ENCODE measurements at places on chromosomes 7 and 10.

GRCh38 chr10:70634011-70634410 lies 31.5 kb upstream of the PRF1 start:
- DNase-seq: no peak

DNA sequence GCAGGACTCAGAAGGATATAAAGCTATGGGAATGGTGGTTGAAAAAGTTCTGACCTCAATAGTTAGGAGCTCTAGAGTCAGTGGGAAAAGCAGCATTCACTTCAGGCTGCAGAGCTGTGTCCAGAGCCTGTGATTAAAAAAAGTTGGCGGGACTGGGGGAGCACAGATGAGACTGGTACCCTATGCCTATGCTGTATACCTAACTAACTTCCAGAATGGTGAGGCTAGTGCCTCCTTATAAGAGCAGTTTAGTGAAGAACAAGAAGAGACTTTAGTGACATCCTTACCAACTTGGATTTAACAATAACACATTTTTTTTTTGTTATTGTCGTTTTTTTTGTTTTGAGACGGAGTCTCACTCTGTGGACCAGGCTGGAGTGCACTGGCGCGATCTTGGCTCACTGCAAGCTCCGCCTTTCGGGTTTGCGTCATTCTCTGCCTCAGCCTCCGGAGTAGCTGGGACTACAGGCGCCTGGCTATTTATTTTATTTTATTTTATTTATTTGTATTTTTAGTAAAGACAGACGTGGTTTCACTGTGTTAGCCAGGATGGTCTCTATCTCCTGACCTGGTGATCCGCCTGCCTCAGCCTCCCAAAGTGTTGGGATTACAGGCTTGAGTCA lies 6.6 kb upstream of the ZNF282 start:
- DNase-seq: no peak

- no peak for DNase-seq
Observed at GRCh38 chr10:86938260-86938659, 19.2 kb downstream of the MMRN2 start.

DNA sequence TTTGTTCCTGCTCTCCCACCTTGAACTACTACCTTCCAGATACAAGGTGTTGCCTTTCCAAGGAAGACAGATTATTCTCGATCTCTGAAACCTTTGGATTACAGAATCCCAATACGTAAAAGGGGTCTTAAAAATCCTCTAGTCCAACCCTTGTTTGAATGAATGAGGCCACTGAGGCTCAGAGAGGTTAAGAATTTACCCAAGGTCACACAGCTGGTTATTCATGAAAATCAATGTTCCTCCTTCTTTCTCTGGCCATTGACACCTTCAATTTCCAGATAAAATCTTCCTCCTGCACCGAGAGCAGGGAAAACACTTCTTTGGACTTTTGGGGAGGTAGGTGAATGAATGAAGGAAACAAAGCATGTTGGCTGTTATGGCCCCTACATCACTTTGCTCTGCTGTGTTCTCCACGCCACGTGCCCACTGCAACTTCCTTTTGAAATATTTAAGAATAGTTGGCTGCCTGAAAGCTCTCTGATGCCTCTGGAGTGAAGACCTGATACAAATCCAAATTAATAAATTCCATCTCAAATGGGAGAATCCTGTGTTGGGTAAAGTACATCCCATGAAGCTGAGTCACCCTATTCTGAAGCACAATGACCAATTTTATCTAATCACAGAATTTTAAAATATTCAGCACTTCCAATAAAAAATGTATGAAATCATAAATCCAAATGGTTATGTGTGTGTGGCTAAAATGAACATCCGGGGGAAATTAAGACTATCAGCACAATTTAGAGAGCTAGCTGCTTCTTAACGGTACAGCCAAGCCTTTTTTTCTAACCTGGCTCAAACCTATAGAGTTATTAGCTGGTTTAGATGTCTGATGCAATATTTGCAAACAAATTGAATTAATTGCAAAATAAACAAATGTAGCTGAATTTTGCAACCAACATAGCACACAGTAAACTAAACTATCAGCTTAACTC lies 7.3 kb downstream of the SVIL start:
- no peak for DNase-seq

GRCh38 chr10:31299119-31299518 lies 19.9 kb upstream of the ZEB1 start:
- no peak for DNase-seq

DNA sequence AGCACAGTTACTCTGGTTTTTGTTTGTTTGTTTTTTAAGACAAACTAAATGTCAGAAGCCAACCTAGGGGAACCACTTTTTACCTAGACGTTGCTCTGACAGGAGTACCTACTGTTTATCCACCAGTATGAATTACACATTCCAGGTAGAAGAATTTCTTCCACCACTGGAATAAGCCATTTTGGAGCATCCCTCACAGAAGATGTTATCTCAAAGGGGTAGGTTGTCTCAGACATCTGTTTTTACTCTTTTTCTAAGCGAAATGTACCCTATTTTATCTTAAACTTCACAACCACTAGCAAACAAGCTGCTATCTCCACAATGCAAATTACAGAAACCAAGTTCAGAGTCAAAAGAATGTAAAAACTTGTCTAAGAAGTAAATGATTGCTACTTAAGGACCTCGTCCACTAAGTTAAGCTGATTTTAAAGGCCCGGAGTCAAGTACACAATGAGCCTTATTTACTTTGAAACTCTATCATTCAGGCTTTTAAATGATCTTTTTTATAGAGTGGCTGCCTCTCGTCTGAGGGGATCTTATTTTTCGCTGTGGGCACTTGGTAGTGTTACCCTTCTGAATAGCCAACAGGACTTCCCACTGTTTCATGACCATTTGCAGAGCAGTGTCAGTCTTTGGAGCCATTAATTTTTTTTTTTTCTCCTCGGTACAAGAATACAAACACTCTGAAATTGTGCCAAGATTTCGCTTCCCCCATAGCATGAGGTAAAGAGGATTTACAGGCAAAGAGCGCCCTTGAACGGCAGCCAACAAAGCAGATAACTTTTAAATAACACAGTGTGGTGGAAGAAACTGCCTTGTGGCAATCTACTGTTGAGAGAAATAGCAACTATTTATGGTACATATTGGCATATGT lies 15.7 kb upstream of the ARMC3 start:
- DNase-seq: no peak

- DNase-seq: no peak
Observed at GRCh38 chr10:107091126-107091525, 73.4 kb downstream of the SORCS1 start.

DNA sequence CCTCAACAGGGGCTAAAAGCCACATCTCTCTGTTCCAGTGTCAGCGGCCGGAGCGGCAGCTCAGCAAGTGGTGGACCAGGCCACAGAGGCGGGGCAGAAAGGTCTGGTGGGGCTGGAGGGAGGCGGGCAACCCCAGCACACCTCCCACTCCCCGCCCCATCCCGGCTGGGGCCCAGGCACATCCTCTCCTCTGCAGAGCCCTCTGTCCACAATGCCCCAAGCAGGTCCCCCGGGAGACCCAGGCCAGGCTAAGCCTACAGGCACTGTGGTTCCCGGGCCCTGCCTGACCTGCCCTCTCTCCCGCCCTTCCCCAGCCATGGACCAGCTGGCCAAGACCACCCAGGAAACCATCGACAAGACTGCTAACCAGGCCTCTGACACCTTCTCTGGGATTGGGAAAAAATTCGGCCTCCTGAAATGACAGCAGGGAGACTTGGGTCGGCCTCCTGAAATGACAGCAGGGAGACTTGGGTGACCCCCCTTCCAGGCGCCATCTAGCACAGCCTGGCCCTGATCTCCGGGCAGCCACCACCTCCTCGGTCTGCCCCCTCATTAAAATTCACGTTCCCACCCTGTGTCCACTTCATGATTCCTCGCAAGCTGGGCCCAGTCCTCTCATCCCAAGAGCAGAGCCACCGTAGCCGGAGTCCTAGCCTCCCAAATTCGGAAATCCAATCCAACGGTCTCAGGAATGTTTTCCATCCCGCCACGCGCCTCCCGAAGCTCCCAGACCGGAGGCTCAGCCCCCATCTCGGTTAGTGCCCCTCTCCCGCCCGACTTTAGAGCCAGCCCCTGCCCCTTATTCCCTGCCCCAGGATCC lies 2.1 kb downstream of the ADIRF start:
- no peak for DNase-seq

GRCh38 chr7:46577394-46577793 lies 656.3 kb upstream of the IGFBP3 start:
- DNase-seq: no peak

DNA sequence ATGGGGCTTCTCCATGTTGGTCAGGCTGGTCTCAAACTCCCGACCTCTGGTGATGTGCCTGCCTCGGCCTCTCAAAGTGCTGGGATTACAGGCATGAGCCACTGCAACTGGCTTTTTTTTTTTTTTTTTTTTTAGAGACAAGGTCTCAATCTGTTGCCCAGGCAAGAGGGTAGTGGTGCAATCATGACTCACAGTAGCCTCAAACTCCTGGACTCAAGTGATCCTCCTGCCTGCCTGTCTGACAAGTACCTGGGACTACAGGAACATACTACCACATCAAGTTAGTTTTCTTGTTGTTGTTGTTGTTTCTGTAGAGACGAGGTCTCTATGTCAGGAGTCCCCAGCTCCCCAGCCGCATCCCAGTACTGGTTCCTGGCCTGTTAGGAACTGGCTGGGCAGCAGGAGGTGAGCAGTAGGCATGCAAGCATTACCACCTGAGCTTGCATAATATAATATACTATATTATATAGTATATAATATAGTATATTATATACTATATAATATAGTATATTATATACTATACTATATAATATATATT lies 55.7 kb downstream of the TPK1 start:
- DNase-seq: no peak

GRCh38 chr10:90321132-90321816 lies 536.6 kb downstream of the HTR7 start:
- no peak for DNase-seq

DNA sequence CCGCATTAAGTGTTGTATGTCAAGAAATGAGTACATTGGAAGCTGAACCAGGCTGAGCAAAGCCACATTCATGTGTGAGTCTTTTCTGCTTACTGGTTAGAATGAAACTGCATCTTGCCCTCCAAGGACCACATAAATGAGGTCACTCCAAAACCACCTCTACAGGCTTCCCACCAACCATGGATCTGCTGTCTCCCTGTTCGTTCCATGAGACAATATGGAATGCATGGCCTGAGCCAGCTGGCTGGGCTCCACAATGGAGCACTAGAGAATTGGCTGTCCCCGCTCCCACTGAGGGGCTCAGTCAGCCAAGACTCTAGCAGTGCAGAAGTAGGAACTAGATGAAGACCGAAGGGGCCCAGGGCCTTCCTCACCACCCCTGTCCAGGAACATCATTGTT lies 120.8 kb downstream of the TNS3 start:
- no peak for DNase-seq

DNA sequence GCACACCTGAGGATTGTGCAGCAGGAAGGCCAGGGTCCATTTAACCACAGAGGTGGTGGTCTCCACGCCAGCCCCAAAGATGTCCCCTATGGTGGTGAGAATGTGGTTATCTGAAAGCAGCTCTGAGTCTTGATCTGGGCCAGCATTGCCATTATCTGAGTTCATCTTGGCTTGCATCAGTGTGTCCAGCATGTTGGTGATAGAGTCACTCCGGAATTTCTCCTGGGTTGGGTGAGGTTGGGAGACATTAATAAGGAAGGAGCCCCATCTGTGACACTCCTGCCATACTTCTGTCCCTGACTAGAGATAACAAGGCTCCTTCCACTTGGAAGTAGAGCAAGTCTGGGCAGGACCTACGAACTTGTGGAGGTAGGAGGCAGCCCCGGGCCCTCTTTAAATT lies 4.2 kb downstream of the CYP17A1 start:
- DNase-seq: no peak

GRCh38 chr10:324593-324992 lies 189.3 kb downstream of the ZMYND11 start:
- no peak for DNase-seq

GRCh38 chr10:23384364-23384763 lies 39.8 kb upstream of the C10orf67 start:
- no peak for DNase-seq

DNA sequence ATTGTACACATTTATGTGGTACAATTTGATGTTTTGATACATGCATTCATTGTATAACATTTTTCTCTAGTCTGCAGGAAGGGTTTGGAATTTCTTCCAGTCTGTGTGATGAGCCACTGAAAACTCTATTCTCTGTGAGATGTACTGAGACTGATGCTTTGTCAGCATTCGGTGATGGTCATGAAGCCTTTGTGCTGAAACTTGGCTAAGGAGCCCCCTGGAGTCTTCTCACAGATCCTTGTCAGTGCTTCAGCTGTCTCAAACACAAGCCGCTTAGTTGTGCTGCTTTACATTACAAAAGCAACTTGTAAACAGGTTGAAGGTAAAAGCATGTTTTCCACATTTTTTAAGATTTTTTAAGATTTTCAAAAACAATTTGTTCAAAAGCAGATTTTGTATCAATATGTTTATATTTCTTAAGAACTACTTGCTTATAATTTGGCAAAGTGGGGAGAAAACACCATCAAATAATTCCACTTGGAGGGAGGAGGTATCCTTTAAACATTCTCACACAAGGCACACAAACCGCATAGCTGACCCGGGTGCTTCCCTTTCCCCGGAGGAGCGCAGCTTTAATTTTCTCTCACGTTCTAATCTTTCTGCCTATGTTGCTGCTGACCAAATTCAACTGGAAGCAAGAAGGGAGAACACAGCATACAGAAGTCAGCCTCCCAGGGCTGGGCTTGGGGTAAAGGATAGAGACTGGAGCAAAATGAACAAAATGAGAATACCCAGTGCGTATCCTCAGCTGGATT lies 249.8 kb upstream of the VSTM2A start:
- no peak for DNase-seq

DNA sequence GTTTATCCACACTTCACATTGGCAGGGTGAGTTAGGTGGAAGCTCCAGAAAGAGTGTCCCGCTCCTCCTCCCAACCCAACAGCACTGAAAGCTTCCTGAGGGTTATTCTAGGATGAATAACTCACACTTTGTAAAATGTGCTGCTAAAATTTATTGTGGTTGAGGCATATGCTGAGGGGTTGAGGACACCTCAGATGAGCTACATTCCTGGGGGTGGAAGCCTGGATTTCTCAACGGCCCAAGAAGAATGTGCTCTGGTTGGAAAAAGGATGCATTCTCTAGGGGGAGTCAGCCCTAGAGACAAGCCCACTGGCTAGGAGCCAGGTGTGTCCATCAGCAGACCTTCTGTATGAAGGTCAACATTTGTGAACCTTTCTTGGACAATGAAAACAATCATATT lies 91.5 kb upstream of the PDE1C start:
- DNase-seq: no peak

GRCh38 chr10:5412277-5412941 lies at the start of gene NET1:
Gene NET1, plus strand, starts transcription at chr10:5412557. Its CDS starts 136 bp downstream, at chr10:5412693.
- peak; percentile 68 for DNase-seq

GRCh38 chr7:46909601-46910051 lies 672.3 kb downstream of the TNS3 start:
- no peak for DNase-seq

- no peak for DNase-seq
Observed at GRCh38 chr7:35342786-35343185, 88.9 kb upstream of the TBX20 start.
